GM18507 (cell line): ENCODE measurements at places on chromosomes 4 and X.
A peak's percentile ranks its signal among the peaks of the same experiment; 100 is the strongest.

DNA sequence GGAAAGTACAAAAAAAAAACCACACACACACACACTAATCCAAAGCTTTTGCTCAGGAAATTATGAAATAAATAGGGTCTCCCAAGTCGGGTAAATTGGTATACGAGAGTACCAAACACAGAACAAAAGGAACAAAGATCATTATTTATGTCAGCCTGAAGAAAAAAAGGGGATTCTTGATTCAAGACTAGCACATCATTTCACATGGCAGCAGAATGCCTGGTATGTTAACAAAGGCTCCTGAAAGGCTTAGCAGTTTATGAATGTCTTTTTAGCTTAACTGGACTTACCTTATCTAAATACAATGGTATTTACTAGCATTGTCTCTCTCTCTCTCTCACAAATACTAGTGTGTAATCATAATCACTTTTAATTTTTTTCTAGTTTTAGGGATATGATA lies 11.3 kb downstream of the RAP2C start:
- no peak for DNase-seq

DNA sequence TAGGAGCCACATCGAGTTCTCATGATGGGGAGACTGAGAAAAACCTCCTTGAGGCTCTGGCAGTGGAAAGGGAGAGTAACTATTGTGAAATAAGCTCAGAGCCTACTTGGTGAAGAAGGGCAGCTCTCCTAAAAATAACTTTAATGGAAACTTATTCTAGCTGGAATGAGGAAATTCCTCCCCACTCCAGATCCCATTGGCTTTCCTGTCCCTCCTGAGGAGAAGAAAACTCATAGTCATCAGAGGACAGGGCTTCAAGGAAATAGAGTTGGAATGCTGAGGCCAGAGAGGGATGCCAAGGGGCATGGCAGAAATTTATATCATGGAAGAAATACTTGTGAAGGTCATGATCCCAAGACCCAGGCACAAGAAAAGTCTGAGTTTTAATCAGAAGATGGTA lies 70.7 kb upstream of the TAPT1 start:
- no peak for DNase-seq

DNA sequence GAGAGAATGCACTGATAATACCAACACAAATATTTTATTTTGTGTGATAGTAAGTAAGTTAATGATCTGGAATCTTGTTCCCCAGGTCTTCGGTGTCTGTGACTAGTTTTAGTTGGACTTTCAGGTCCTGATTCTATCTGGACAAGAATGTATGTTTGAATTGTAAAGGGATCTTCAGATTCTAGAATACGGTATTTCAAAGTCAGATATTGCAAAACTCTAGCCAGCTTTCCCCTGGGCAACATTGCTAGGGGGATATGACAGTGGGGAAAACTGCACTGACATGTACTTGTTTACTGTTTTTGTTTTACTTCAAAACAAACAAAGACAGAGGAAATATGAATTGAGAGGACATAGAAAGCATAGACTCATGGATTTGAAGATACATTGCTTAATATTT lies 489.0 kb downstream of the FAM133A start:
- DNase-seq, result no peak

DNA sequence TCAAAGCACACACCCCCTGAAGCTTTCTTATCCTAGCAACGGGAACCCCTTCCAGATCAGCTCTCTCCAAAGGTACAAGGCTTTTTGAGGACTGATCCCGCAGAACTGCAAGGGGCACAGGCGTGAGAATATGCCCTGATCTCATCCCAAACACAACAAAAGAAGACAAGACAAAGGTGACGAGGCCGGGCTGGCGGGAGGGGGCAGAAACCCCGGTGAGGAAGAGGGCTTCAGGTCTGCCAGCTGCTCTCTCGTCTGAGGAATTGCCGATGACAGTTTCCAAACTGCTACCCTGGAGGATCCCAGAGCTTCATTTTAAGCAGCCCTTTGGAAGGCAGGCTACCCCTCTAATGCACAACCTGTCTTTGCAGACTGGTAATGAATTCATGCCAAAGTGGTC lies 3.4 kb downstream of the HCFC1 start:
- no peak for DNase-seq

DNA sequence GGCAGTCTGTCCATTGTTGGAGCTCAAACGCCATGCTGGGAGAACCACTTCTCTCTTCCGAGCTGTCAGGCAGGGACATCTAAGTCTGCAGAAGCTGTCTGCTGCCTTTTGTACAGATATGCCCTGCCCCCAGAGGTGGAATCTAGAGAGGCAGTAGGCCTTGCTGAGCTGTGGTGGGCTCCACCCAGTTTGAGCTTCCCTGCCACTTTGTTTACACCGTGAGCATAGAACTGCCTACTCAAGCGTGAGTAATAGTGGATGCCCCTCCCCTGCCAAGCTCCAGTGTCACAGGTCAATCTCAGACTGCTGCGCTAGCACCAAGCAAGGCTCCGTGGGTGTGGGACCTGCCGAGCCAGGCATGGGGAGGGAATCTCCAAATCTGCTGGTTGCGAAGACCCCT lies 145.7 kb downstream of the VSIG4 start:
- no peak for DNase-seq

DNA sequence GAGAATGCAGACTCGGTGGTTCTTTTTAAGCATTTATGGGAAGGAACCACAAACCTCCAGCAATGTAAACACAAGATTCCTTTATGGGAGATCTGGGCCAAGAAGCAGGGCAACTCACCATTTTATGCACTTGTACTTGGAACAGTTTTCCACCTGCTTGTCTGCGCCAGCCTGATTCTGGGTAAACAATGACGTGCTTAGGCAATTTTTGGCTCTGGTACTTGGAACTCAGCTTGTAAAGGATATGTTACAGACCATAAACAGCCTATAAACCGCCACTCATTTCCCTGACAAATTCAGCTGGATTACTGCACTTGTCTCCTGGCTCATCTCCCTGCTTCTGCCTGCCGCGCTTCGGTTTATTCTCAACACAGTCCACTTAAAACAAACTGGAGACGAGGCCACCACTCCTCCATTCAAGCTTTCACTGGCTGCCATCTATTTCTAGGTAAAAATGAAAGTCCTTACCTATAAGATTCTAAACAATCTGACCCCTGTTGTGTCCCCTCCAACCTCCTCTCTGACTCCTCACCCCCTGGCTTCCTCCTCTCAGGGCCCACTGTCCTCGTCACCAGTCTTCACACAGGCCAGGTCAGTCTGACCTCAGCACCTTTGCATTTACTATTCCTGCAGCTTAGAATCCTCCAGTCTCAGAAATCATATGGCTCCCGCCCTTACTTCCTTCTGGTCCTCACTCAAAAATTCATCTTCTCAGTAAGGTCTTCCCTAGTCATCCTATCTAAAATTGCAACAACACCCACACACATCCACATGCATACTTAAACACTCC lies 205.9 kb upstream of the GALNT7 start:
- no peak for DNase-seq

GRCh38 chr4:145406970-145407369 lies 74.7 kb upstream of the SMAD1 start:
- DNase-seq, result no peak

DNA sequence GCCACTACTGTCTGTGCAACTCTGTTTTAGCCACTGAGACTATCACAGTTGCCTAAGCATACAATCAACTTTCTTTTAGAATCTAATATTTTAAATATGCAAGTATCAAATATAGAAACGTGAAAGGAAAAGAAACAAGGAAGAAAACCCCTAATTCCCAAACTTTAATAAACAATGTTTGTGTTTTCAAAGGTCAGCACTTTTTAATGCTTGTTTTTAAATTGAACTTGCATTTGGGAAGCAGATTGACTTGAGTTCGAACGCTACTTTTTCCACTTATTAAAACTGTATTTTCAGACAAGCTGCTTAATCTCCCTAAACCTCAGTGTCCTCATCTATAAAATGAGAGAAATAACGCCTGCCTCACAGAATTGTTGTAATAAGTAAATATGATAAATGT lies 185.8 kb upstream of the GPC4 start:
- DNase-seq, result no peak

DNA sequence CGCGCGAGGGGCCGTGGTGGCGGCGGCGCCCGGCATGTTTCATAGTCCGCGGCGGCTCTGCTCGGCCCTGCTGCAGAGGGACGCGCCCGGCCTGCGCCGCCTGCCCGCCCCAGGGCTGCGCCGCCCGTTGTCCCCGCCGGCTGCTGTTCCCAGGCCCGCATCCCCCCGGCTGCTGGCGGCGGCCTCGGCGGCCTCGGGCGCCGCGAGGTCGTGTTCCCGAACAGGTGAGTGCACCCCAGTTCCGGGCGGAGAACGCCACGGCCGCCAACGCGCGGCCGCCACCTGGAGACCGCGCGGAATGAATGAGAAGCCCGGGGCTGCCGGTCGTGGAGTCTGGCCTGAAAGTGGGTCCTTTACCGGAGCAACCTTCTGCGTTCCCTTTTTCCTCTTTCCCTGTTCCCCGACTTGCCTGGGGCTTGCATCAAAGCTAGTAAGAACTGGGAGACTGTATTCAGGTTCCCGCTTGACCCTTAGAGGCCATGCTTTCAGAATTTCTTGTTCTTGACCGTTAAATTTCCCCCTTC lies 429 bp downstream of the NOCT start:
- peak; percentile 9 for DNase-seq

- DNase-seq, result no peak
Observed at GRCh38 chrX:45711231-45711630, 510.6 kb upstream of the DIPK2B start.

DNA sequence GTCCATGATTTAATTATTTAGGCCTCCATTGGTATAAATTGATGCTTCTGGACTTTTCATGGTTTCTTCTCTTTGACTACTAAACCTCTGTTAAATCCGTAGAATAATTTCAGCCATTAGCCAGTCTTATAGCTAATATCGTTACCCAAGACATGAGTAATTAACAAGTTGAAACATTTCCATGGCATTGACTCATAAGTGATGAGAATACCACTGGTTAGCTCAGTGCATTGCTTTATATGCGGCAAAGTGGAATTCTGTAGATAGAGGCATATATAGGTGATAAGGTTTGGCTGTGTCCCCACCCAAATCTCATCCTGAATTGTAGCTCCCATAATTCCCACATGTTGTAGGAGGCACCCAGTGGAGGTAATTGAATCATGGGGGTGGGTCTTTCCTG lies 80.6 kb downstream of the VCX2 start:
- no peak for DNase-seq

GRCh38 chrX:130851569-130851968 lies 51.4 kb downstream of the ENOX2 start:
- no peak for DNase-seq

DNA sequence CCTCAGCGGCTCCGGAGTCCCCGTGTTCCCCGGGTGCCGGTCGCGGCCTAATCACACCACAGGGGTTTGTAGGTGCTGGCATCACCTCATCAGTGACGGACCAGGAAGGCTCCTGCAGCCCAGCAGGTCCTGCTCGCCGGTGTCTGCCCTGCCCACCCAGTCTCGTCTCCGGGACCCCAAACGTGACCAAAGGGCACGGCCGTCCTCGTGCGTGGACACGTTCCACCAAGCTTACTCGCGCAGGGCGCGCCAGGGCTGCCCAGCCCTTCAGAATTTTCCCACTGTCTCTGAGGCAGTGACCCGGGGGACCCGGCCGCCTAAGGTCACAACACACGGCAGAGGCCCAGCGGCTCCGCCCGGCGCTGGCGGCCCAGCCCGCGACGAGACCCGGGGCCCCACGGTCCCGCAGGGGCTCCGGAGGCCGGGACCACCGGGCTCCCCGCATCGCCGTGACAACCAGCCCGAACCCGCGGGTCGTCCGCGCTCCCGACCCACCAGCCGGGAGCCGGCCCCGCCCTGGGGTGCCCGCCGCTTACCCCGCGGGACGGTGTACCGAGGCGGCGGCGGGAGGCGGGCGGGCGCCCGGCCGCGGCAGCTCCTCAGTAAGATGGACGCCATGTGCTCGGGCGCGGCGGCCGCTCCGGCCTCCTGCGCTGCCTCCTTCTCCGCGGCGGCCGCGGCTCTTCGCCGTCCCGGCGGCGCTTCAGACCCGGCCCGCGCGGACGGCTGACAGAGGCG lies 454 bp downstream of the LETM1 start:
- DNase-seq, result no peak

GRCh38 chrX:148354916-148355315 lies 145.5 kb upstream of the AFF2 start:
- DNase-seq, result no peak

- no peak for DNase-seq
Observed at GRCh38 chr4:47017494-47017893, 13.9 kb upstream of the GABRB1 start.

GRCh38 chrX:102765217-102765616 lies 44.7 kb downstream of the GPRASP3 start:
- DNase-seq, result no peak

GRCh38 chr4:126568652-126569570 lies 1063.8 kb upstream of the INTU start:
- no peak for DNase-seq

DNA sequence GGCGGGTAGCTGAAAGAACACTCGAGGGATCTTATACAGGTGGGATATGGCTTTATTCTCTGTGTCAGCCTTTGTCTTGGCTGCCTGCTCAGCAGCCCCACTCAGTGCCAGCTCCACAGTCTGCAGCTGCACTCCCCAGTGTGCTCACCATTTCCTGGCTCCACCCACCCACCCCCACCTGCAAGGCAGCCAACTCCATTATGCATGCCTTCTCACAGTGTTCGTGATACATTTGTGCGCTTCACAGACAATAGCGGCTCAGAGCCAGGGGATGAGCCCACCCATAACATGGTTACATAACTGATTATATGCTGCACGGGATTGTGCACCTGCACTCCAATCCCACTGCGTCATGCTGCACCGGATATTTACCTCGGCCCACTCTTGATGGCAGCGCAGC lies 8.8 kb upstream of the TMEM128 start:
- DNase-seq, result no peak

DNA sequence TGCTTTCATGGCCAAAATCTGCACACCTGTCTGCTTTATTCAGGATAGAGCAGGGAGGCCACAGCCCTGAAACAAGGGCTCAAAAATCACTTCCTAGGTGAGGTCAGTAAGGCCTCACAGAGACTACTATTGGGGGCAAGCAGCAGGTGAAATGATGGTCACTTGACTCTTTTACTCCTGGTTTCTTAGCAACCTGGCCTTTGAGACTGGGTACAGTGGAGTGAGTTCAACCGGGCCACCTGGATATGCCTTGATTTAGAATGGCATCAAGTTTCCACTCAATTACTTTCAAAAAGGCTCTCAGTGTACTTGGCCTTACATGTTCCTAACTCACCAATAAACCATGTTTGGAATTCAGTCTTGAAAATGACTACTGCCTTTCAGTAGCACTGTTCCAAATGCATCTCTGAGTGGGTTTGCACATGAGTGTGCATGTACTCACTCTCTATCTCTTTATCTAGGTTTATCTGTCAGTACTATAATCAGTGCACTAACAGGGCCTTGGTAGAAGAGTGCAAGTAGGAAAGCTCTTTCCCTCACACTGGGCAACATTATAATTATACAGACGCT lies 388.2 kb downstream of the OPHN1 start:
- DNase-seq, result no peak

GRCh38 chrX:146456058-146456457 lies 353.5 kb upstream of the CXorf51B start:
- DNase-seq, result no peak

- no peak for DNase-seq
Observed at GRCh38 chr4:68951078-68951805, at the start of gene UGT2A3. TSS of gene UGT2A3 (minus strand) at chr4:68951804. CDS start at chr4:68951760, 44 bp downstream.

- DNase-seq, result no peak
Observed at GRCh38 chrX:65994519-65995506, 45.1 kb downstream of the VSIG4 start.

GRCh38 chr4:139582044-139582443 lies 26.0 kb upstream of the SETD7 start:
- no peak for DNase-seq
